ENCODE measurements at places on chromosomes 6 and 20.

DNA sequence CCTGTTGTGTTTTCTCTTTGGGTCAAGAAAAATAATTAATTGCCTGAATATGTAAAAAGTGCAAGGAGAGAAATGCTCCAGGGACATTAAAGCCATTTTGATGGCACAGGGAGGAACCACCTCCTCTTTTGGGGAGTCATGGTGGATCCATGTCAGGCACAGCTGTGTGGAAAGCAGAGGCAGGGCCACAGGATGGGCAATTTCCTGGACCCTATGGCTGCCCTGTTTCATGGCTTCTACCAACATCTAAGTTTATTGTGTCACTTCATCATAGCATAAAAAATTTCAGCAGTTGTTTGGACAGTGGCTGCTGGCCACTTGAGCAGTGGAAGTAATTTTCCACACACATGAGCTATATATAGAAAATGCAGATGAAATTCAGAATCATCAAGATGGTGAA is 238.2 kb downstream of the SYNE1 start:
- DNase-seq, result no peak

DNA sequence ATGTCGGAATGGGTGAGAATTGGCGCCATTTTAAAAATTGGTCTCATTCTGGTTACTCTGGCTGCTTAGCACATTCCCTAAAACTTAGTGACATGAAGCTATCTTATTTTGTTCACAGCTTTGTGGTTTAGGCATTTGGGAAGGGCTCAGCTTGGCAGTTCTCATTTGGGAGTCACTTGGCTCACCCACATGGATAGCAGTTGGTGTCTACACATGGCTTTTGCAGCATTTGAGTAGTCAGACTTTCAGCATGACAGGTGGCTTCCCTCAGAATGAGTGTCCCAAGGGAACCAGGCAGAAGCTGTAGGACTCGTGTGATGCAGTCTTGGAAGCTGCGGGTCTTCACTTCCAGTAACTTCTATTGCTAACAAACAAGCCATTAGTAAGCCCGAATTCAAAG is 64.6 kb downstream of the UST start:
- DNase-seq, result no peak

DNA sequence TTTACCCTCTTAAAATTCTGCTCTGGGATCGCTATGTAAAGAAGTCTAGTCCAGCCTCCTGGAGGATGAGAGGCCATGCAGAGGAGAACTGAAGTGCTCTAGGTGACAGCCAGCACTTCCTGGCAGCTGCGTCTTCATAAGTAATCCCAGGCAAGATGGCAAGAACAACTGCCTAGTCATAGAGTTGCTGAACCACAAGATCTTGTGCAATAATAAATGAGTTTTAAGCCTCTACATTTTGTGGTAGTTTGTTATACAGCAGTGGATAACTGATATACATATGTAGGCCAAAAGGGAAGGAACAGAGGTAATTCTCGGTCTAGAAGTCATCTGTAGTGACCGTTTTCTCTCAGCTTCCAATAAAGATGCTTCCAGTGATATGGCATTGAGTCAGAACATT is 103.8 kb upstream of the FLRT3 start:
- no peak for DNase-seq

GRCh38 chr6:3085074-3085473 is 16.8 kb downstream of the RIPK1 start:
- no peak for DNase-seq

DNA sequence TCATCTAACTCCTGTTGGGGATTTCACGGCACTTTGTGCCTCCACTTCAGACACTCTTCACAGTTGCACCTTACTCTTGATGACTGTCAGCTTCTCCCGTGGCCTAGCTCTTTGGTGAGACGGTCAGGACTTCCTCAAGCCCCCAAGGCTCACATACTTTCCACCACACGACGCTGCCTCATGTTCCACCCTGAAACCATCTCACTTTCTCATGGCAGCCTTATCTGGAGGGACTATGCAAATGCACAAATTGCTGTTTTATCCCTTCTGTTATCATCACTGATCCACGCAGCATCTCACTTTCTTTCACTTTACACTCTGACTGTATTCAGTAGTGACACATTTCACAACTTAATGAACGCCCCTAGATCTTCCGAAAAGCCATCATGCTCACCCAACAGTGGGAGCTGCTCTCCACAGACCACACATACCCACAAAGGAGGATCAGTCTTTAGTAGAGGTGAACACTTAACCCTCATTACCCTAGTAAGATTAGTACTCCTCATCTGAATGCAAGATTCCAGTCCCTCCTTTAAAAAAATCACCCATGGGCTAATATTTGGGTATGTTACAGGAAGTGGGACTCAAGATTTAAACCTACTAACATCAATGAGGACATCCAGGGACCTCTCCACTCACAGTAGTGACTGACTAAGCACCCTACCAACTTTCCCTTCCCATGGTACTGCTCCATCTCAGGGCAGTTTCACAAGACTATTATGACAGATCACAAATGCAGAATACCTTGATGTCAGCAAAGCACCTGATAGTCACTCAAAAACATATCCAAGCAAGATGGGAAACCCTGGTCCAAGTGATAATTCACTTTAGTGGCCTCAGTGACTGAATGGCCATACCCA is 35.4 kb downstream of the FYN start:
- peak; percentile 32 for DNase-seq

- DNase-seq, result no peak
Observed at GRCh38 chr20:4371623-4372251, 350.0 kb upstream of the PRND start.

- DNase-seq, result no peak
Observed at GRCh38 chr6:118163542-118163941, 256.5 kb downstream of the SLC35F1 start.

DNA sequence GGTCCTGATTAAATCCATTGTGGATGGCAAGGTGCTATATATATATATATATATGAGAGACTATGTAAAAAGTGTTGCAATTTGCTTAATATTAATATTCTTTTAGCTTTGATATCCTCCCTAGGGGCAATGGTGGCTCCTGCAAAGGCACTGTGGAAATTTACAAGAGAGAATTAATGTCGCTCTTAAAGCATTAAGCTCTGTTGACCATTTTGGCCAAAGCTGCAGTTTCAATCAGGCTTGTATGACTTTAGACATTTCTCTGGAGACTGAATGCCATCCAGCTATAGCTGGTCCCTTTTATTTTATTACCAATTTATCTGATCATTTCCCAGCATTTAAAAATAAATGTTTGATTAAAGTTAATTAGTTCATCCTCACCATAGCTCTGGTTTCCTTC is 155.3 kb downstream of the JARID2 start:
- DNase-seq, result no peak

- DNase-seq, result no peak
Observed at GRCh38 chr20:44501448-44501847, 20.4 kb downstream of the SERINC3 start.

DNA sequence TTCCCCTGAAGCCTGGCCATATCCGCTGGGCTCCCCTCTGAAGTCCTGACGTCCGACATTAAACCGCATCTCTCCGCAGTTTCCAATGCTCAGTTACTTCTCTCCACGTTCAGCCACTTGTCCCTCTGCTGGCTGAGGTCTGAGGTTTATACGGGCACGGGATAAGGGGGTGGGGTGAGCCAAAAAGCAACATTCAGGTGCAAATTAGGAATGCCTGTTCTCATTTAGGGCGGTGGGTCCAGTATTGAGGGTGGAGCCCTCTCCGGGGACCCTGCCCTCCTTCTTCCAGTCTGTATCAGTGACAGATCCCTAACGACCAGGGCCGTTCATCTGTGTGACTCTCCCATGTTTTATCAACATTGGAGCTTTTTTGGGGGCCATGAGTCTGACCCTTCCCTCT is 1454.4 kb downstream of the HACE1 start:
- DNase-seq, result no peak

- no peak for DNase-seq
Observed at GRCh38 chr6:148068437-148069061, 274.1 kb upstream of the SASH1 start.

GRCh38 chr6:52361945-52362442 is at the start of gene PAQR8:
PAQR8 (plus strand) TSS chr6:52362151; CDS start chr6:52403214, 41,063 bp downstream.
- peak; percentile 95 for DNase-seq

GRCh38 chr20:13013411-13013810 is 4.6 kb downstream of the SPTLC3 start:
- DNase-seq, result no peak

DNA sequence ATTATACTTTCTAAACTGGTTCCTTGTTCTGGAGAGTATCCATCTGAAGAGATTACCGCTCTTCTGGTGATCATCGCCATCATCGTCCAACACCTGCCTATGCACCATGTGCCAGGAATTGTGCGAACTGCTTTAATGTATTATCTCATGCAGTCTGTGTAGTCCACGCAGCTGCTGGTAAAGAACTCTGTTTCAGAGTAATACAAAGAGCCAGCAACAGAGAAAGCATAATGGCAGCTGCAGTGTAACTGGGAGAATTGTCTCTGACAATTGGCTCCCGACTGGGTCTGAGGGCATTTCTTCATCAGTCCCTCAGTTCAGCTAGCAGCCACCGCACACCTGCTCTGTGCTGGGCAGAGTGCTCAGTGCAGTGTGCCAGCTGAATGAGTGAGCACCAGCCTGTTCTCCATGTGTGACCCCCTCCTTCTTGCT is 383.4 kb downstream of the GRIK2 start:
- DNase-seq, result no peak
